ENCODE measurements at places on chromosomes 7 and 10.

DNA sequence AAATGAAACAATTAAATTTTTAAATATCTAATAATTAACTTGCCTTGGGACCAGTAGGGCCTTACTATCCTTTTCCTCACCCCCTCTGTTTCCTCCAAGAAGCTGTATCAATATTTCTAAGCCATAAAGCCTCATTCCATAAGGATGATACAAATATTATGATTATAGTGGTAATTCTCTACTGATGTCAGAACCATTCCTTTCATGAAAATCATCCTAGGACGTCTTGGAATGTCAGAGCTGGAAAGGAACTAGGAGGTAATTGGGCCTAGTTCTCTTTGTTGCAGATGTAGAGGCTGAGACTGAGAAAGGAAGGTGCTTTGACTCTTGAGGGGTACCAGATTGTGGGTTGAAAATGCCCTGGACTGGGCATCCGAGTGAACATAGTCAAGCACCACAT is 766.7 kb upstream of the GHITM start:
- DNase-seq, result no peak

GRCh38 chr10:125023862-125024496 is 82.1 kb downstream of the ZRANB1 start:
- no peak for DNase-seq

DNA sequence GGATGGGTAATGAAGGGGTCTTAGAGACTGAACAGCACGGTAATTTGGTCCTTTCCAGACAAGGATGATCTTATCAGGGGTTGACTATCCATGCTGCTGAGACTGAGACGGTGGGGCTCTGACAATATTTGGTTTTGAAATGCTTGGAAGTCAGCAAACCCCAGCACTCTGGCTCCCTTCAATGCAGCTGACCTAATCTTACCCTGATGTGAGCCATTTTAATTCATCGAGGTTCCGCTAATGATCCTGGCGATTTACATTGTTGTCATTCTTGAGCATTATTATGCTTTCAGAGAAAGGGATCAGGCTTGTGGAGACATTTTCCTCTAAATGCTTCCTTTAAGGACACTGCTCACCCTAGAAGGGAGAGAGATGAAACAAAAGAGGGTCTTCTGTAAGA is 114.6 kb upstream of the BMPER start:
- DNase-seq, result no peak

DNA sequence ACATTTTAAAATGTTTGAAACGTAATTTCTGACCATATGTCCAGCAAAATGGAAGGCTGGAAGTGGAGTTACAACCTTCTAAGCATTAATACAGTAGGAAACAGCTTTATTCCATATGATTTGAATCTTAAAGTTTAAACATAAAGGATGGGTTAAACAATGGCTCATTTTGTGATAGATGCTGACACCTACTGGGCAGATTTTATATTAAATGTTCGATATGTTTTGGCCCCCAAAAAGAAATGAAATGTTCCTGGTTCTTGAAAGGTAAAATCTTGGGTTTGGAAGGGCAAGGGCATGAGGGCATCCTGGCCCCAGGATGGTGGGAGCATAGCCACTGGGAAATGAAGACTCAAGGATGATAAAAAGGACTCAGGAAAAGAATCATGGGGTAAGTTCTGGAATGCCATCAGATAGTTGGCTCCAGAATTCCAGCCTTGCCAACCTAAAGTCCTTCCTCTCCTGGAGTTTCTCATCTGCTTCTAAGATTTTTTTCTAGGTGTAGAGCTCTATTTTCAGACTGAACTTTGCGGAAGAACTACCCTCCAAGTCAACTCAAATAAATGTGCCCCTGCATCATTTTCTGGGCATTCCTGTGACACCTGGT is 34.6 kb upstream of the SLC35G1 start:
- DNase-seq, result no peak

DNA sequence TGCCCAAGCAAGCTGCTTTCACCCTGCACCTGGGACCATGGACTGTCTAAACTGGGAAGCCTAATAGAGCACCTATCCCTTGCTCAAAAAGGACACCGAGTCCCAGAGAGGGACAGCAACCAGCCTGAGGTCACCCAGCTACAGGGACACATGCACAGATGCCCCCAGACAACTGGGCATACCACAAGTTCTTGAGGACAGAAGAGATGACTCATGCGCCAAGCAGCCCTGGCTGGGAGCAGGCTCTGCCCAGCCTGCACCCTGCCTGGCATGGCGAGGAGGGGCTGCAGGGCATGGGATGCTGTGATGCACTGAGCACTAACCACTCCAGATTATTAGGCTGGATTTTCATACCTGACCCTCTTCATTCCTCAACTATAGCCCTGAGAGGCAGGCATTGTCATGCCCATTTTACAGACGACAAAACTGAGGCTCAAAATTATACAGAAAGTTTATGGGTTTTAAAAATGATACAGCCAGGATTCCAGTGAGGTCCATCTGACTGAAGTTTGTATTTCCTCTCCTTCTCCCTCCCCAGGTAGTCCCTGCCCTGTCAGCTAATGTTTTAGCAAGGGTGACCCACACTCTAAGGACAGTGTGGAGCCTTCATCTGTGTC is 289.3 kb upstream of the ZMIZ1 start:
- no peak for DNase-seq

- no peak for DNase-seq
These were observed 59.6 kb downstream of the BRI3 start for GRCh38 chr7:98341106-98341505.

GRCh38 chr10:44697116-44697515 is 214.0 kb upstream of the TMEM72 start:
- DNase-seq, result no peak

- DNase-seq, result no peak
These were observed 261.1 kb downstream of the GFRA1 start for GRCh38 chr10:116011929-116012328.

DNA sequence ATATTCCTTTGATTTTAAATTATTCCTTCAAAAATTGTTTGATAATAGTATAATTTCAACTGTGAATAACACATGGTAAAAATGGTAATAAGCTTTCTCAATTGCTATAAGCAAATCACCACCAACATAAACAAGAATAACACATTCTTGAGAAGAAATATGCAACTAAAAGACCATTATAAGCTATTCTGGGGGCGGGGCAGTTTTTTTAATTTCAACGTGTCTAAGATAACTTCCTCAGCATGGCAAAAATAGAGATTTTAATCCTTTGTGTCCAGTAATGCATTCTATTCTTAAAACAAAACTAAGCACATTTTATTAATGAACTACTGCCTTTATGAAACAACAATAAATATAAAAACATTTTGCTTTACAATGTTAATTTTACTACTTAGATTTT is 1.5 kb downstream of the DNAJC12 start:
- no peak for DNase-seq

- DNase-seq, result no peak
These were observed 187.7 kb downstream of the JAZF1 start for GRCh38 chr7:27992755-27993493.

DNA sequence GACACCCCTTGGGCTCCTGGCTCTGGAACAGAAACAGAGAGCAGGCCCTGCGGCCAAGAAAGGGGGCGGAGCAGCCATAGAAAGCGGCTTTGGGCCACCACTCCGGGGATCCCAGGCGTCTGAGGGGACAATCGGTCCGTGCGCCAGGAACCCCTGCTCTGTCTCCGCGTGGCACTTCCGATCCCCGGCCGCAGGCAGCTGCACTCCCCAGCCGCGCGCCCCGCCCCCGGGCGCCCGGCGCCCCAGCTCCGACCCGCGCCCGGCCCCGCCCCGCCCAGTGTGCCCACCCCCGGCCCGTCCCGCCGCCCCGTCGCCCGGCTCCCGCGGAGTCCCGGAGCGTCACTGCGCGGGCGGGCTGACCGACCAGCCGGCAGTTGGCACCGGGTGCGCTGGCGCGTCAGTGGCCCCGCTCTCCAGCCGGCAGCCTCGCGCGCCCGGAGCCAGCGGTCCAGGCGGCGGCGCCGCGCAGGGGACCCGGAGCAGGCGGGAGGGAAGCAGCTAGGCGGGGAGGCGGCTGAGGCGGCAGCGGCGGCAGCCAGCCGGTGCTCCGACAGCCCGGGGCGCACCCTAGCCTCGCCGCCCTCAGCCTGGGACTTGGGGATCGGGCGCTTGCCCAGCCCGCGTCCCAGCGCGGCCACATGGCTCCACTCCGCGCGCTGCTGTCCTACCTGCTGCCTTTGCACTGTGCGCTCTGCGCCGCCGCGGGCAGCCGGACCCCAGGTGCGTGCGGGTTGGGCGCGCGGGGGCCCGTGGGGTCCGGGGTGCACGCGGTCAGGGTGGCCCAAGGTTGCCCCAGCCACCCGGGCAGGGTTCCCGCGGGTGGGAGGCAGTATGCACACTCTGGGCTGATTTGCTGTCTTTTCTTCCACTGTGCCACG is at the start of gene ADAMTS14:
ADAMTS14 (plus strand) TSS at position 342 of the 878 bp plus-strand sequence; CDS start at position 639, 297 bp downstream.
- DNase-seq, result no peak

DNA sequence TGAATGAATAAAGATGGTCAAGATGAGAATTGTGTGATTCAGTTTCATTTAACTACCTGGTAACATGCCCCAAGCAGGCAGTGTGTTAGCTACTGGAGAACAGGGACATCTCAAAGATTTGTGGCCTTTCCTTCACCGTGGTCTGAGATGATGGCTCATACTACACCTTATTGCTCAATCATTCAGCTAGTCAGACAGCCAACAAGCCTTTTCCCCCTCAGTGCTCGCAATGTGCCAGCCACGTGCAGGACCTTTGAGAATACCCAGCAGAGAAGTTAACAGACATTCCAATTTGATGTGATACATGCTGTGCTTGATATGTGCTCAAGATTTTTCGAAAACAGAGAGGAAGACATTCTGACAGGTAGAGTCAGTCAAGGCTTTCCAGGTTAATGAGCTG is 562.8 kb downstream of the SUGCT start:
- DNase-seq, result no peak

GRCh38 chr10:126247446-126247975 is 140.8 kb downstream of the ADAM12 start:
- no peak for DNase-seq

Measured in stimulated activated CD4-positive, alpha-beta T cell treated with anti-CD3 and anti-CD28 coated beads, Interleukin-1b, Interleukin-23, amount 100 ng/mL, for 1 hour (primary cell).